NCI-H460 (cell line): ENCODE measurements at places on chromosomes 1 and 21. TPM values are rescaled to one million over a fixed set of nuclear protein-coding genes. Genes with fewer than 3 reads are reported as not detected.

GRCh38 chr21:33286600-33287456 lies 20.7 kb downstream of the IL10RB start:
- peak; percentile 14 for DNase-seq

DNA sequence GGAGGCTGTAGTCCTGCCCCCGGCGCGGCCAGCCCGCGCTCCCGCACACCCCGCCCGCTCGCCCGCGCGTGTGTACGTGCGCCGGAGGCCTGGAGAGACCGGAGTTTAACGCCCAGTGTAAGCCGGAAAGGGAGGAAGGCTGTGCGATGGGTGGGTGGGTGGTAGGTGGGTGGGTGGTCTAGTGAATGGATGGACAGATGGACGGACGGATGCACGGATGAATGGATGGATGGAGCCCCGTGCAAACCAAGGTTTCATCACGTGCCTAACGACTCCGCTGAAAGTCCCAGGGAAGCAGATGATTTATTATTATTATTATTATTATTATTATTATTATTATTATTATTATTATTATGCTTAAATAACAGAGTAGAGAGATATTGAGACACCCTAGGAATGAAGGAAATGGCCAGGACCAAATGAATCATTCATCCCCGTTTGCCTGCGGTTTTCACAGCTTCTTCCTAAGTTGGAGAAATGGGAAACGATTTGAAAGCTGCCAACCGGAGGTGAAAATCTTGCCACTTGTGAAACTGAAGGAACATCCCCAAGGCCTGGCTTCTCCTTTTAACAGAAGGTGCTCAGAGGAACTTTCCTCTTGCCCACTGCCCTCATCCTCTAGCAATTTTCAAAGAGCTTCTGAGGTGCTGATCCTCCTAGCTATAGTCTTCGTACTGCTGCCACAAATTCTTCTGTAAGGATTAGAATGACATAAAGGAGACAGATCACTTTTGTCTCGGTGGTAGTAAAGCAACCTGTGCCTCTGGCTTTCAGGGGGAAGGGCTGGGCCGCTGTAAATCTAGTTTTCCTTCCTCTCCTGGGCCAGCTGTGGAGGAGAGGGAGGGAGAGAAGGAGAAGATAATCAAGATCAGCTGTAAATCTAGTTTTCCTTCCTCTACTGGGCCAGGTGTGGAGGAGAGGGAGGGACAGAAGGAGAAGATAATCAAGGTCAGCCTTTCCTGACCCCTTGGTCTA lies 648 bp upstream of the RGS7 start:
- DNase-seq = no peak

Gene SEC16B
- 0.38 and 0.82 TPM in 2 replicates for total RNA-seq

Gene CR1L
- not detected in 2 replicates for total RNA-seq

Gene MROH9
- total RNA-seq = not detected in 2 replicates

- no peak for DNase-seq
Measured at GRCh38 chr1:90201467-90202358, 206.8 kb downstream of the ZNF326 start.

- DNase-seq = no peak
Measured at GRCh38 chr1:2925918-2926317, 95.3 kb upstream of the ACTRT2 start.

DNA sequence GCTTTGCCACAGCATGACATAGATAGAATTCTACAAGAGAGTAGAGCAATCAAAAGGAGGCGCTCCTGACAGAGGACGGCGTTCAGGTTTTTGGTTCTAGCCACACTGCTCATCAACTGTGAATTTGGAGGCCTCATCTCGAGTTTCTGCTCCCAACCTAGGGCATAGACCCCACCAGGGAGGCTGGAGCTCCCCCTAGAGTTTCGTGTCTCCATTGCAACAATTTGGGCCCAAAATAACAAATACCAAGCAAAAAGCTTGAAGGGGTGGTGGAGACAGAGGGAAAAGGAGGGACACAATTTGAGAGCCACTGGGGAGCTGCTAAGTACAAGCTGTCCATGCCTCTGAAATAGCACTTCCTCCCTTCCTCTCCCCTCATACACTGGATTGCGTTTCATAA lies 297.0 kb downstream of the GPATCH2 start:
- peak; percentile 31 for DNase-seq

DNA sequence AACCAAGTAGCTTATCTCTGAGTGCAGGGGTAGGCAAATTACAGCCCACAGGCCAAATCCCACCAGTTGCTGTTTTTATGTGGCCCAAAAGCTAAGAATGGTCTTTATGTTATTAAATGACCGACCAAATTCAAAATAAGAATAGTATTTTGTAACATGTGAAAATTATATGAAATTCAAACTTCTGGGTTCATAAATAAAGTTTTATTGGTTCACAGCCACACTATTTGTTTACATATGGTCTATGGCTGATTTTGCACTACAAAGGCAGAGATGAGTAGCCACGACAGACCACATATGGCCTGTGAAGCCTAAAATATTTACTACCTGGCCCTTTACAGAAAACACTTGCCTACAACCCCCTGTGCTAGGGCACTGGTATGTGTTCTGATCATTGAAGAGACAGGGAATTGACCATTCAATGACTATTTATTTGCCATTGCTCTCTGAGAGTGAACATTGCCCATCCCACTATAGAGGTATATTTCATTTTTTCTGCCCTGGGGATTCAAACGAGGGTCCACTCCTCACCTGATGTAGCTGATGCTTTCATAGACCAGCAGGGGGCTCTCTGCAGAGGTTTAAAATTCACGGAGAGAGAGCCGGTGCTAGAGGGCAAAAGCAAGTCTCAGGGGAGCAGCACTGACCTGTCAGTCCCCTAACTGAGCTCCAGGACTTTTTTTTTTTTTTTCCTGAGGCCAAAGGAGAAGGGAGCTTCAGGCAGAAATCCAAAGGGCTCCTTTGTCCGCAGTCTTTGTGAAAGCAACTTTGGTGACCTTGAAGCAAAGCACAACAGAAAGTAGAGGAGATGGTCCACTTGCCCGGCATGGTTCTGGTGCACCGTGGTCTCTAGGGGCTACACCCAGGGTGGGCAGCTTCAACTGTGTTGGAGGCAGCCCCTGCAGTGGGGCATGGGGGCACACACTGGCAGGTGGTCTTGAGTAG lies 7.3 kb upstream of the GNL2 start:
- DNase-seq = peak; percentile 44

- DNase-seq = no peak
Measured at GRCh38 chr1:115666702-115667101, 24.9 kb downstream of the VANGL1 start.

- DNase-seq = peak; percentile 64
Measured at GRCh38 chr1:234676103-234676594, 66.2 kb upstream of the IRF2BP2 start.

GRCh38 chr1:206912445-206913095 lies 9.2 kb downstream of the FCMR start:
- DNase-seq = peak; percentile 86

DNA sequence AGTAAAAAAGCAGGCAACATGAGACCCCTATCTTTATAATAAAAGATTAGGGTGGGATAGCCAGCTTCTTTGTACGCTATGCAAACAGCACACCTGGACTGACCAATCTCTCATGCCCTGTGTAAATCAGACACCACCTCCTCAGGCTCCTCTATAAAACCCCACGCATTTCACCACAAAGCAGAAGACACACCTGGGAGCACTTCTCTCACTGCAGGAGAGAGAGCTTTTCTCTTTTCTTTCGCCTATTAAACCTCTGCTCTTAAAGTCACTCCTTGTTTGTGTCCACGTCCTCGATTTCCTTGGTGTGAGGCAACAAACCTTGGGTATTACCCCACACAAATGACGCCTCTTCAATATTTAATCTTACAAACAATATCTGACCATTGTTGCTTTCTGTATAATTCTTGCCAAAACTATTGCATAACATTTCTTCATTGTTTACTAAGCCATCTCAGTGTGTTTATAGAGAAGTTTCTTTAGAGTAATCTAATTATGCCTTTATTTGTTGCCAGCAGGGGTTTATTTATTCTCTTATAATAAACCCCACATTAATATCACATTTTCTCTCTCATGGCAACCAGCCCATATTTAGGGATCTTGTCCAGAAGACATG lies 31.6 kb upstream of the NUF2 start:
- peak; percentile 19 for DNase-seq

DNA sequence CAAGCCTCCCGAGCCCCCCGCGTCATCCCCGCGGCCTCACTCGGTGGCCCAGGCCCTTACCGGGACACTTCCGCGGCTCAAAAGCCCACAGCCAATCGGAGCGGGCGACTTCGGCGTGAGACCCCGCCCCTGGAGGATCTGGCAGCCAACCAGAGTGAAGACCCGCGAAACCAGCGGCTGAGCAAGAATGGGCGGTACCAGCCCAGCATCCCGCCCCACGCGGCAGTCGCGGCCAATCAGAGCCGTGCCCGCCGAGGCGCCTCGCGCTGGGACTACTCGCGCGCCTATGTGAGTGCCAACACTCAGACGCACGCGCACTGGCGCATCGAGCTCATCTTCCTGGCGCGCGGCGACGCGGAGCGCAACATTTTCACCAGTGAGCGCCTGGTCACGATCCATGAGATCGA lies 22.5 kb downstream of the DISP3 start:
- no peak for DNase-seq

Gene KRTAP11-1
- total RNA-seq = not detected in 2 replicates

GRCh38 chr1:202439308-202439707 lies 90.8 kb downstream of the PPP1R12B start:
- DNase-seq = no peak

GRCh38 chr1:162036163-162036562 lies 12.5 kb upstream of the OLFML2B start:
- DNase-seq = no peak

GRCh38 chr1:52706941-52707926 lies 9.1 kb upstream of the COA7 start:
- DNase-seq = no peak

DNA sequence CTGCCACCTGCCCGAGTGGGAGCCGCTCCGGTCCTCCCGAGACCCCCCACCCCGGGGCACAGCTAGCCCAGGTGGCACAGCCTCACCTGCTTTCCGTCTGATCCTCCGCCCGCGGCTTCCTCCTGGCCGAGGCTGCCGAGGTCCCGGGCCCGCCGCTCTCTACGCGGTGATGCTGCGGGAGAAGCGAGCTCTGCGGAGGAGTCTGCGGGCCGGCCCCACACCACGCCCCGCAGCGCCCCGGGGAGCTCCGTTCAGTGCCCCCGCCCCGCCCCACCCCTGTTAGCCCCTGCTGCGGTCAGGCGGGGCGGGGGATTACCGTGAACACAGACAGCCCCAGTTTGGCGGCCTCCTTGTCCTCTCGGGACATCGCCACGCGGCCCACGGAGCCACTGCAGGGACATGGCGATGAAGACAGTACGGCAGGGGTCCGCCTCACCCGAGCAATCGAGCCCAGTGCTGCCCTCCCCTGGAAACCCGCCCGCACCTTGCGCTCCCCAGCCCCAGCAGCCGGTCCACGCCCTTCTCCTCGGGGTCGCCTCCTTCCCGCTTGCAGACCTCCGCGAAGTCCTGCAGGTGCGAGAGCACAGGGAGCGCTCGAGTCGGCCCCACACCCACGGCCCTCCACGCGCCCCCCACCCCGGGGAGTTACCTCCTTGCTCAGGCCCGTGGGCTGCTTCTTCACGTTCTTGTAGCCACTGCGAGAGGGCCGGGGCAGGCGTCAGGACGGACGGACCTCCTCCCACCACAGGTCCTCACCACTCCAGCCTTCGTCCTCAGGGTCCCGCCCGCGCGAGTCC lies 933 bp downstream of the C1orf35 start:
- no peak for DNase-seq

DNA sequence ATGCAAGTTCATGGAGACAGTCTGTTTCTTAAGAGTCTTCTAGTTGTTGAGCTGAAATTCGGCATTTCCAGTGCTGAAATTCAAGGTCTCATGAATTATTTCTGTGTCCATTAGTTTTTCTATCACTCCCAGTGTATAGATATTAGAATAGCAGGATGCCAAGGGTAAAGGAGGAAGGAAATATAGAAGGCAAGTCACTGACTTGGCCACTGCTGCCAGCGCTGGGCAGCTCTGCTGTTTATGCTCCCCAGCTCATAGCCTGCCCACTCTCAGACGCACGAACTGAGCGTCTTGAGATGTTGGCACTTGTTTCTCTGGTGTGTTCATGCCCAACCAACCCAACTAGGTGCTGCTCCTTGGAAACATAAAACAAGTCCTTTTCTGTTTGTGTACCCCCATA lies 110.1 kb downstream of the SLC45A1 start:
- DNase-seq = no peak

Gene FAM43B
- total RNA-seq = not detected in 2 replicates

DNA sequence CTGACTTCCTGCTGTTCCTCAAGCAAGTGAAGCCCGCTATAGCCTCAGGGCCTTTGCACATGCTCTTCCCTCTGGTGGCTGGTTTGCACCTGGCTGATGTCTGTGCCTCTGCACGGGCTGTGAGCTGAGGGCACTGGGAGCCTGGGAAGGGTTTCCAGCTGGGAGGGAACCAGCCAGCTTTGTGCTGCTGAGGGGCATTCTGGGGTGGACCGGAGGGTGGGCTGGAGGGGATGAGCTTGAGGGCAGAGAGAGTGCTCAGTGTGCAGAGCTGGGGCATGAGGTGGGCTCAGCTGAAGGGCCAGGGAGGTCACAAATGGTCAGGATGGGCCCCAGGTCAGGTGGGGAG lies 305.7 kb downstream of the MATN1 start:
- no peak for DNase-seq

- no peak for DNase-seq
Measured at GRCh38 chr1:8010080-8010664, 15.9 kb downstream of the ERRFI1 start.

DNA sequence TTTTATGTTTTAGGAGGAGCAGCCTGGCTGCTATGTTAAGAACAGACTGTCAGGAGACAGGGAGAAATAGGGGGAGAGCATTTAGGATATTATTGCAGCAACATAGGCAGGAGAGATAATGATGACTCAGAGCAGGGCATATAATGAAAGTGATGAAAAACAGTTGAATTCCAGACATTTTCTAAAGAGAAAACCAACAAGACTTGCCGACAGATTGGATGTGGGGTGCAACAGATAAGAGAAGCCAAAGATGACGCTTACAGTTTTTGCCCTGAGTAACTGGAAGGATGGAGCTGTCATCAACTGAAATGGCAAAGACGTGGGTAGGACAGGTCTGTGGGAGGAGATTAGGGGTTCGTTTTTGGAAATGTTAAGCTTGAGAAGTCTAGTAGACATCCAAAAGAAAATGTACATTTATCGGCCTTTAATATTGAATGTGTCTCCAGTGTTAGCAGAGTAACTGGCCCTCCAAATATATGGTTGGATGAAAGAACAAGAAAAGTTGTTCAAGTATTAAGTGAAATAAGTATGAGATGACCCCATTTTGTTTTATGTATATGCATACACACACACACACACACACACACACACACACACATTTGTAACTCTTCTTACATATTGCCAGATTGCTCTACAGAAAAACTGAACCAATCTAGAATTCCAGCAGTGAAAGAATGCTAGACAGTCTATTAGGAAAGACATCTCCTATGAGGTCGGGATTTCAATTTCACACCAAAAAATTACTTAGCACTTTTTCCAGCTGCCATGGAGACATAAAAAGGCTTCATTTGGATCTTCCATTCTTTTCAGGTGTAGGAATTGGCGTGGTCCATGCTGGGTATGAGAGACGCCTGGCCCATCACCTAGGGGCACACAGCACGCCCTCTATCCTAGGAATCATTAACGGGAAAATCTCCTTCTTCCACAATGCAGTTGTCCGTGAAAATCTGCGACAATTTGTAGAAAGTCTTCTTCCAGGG lies 17.2 kb downstream of the DNAJC16 start:
- no peak for DNase-seq

Gene FMOD
- 0.38 and 0.45 TPM in 2 replicates for total RNA-seq

Gene AIDA
- total RNA-seq = 48.4 and 57.0 TPM in 2 replicates
